ENCODE measurements at places on chromosomes 11 and 22. TPM values are rescaled to one million over a fixed set of nuclear protein-coding genes. Genes with fewer than 3 reads are reported as not detected.

The C11orf21 gene
- 9.9 TPM for total RNA-seq

The BMAL1 gene
- total RNA-seq: 33.5 TPM

The KREMEN1 gene
- 13.0 TPM for total RNA-seq

DNA sequence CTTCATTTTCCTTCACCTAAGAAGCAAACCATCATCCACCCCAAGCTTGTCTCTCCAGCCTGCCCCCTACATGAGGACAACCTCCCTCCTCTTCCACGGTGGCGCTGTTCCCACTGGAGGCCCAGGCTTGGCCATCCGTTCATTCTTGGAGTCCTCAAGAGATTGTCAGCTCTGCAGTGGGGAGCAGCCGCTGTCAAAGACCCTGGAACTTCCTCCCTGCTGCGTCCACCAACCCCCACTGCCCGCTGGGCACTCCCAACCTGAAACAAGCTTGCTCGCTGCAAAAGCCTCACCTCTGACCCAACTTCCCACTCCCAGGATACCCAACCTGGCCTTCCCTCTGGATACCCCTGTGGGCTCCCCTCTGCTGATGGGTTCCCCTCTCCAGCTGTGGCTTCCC is 10.4 kb upstream of the CD81 start:
- H3K27ac ChIP-seq: no peak overlapping the region
- DNase-seq: no peak
- no peak overlapping the region for H3K4me3 ChIP-seq
- no peaks in the 10 kb centered on the region for H3K27me3 ChIP-seq
- no peaks in the 10 kb centered on the region for H3K4me1 ChIP-seq

GRCh38 chr11:62544581-62545436 is 1.8 kb downstream of the AHNAK start:
- peak; percentile 71 for DNase-seq
- no peaks in the 10 kb centered on the region for H3K27me3 ChIP-seq

Measured in Peyer's patch (tissue), 4 donors.